Brain microvascular endothelial cell (primary cell): ENCODE measurements at places on chromosomes 4 and X.

- peak; percentile 39 for DNase-seq
These were observed at the start of gene JADE3 for GRCh38 chrX:46912098-46912602. Gene JADE3, plus strand, starts transcription at chrX:46912421. Its CDS starts 72,474 bp downstream, at chrX:46984895.

- no peak for DNase-seq
These were observed 47.7 kb upstream of the SORCS2 start for GRCh38 chr4:7144374-7145290.

DNA sequence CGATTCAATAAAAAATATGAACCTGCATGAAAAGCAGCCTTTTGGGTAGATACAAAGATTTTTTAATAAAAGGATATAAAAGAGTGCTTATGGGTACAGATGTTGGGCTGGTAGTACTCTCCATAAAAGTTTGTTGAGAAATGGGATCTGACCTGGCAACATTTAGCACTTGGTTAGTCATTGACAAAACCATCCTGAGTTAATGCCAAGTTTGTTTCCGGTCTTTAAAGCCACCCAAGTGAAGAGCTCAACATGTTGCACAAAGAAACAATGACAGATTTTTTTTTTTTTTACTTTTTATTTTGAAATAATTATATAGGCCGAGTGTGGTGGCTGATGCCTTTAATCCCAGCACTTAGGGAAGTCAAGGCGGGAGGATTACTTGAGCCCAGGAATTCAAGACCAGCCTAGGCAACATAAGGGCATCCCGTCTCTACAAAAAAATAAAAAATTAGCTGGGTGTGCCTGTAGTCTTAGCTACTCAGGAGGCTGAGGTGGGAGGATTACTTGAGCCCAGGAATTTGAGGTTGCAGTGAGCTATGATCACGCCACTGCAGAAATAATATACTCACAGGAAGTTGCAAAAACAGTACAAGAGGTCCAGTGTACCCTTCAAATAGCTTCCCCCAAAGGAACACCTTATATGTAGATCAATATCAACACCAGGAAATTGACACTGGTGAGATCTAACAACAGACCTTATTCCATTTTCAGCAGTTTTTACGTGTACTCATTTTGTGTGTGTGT, 16.6 kb downstream of the CHST7 start:
- no peak for DNase-seq

DNA sequence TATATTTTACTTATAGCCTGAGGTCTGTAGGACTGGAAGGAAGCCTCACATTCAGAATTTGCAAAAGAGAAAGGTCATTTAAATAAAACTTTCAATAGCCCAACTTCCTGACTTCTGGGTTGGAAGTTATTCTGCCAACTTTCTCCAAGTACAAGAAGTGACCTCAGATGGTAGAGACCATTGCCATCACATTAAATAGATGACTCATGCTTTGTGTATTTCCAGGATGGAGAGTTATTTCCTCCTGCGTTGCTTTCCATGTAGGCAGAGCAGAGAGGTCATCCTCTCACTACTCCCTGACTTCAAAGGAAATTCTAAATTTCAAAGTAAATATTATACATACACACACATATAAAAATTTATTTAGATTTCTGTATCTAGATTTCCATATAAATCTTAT, 73.0 kb upstream of the NR3C2 start:
- peak; percentile 14 for DNase-seq

DNA sequence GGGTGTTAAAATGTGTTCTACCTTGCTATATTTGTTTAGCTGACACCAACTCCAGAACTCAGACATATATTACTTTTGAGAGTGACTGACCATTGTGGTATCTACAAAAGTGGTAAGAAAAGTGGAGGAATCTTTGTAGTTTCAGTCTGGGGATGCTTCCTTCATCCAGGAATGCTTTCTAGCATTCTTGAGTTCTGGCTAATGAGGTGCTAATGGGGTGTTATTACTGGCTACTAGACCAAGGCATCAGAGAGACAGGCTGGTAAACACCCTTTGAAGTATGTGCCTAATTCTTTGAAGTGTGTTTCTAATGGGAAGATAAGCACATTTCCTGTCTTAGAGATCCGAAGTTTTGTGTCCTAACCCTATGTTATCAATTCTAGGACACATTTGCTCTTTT, 310.4 kb downstream of the SPRY1 start:
- DNase-seq = no peak

DNA sequence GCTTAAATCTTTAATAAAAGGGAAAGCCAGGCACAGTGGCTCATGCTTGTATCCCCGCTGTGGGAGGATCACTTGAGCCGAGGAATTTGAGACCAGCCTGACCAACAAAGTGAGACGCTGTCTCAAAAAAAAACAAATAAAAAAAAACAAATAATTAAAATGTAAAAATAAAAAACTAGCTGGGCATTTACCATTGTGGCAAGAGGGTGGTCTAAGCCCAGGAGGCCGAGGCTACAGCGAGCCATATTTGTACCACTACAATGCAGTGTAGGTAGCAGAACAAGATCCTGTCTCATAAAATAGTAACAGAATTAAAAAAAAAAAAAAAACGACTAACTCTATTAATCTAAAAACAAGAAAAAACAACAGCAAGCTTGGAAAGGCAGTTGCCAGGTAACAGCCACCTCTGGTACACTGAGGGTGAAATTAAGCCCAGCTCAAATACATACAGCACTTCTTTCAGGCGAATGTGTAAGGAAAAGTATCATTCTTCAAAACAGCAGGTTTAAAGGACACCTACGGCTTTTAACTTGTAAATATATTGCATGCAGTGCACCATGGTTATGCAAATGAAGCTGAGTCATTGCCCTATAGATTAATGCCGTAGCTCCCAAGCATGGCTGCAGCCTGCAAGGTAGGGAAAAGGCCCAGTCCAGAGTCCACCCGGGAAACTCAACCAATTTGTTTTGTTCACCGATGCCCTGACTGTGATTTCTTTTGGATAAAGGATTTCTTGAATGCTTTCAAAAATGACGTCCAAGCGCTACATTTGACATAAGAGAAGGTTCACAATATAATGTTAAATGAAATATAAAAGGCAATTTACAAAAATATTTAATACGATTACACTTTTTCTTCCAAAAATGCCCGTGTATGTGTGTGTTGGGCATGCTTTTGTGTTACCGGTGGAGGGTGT, 14.5 kb upstream of the TXLNG start:
- peak; percentile 86 for DNase-seq

- DNase-seq = no peak
These were observed 67.9 kb downstream of the FAM114A1 start for GRCh38 chr4:38935391-38936073.

DNA sequence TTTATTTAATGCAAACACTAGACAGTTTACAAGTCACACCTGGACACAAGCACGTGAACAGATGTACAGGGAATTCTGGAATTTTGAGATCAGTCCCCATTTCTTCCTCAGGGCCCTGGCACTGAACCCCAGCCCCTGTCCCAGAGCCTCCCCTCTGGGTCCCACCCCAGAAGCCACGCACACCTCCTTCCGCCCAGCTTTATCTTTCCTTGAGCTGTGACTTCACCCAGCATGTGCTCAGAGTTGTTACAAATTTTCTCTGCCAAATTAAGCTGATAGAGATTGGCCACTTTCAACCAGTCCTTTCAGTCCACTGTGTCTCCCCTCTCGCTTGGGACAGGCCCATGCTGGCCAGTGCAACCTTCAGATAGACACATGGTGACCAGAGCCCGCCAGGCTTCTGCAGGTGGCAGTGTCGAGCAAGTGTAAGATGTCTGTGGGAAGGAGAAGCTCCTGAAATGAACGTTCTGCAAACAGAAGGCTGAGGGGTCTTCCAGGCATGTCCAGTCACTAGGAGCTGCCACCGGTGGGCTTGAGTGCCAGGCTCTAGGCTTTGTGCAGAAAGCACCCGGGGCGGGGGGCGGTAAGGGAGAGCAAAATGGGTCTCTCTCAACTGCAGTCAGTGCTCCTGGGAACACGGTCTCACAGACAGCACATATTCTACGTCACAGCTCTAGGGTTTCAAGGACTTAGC, 73.3 kb downstream of the MTMR1 start:
- DNase-seq = no peak

- no peak for DNase-seq
These were observed 857.4 kb upstream of the HTR2C start for GRCh38 chrX:113726466-113726865.

DNA sequence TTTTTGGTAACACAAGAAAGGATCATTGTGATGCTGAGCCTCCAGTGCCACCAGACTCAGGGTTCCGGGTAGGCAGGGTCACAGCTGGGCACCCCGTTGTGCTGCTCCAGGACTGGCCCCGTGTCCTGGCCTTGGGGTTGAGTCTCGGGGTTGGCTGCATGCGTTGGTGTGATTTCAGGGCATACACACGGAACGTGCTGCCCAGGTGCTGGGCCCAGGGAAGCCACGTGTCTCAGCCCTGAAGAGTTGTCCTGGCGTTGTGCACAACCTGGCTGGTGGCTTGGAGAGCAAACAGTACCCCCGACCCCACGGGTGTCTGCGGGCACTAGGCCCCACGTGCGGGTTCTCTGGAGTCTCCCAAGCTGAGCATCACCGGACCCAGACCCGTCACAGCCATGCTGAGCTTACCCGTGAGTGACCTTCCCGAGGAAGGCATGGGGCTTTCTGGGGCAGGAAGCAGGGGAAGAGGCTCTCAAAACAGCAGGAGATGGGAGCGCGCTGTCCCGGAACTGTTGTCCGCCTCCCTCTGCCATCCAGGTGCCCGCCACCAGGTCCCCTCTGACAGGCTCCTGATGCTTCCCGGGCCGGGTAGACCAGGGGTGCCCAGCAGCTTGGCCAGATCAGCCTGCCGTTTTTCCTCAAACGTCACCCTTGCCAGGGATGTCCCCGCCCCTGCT, 66.1 kb upstream of the ENPP6 start:
- DNase-seq = no peak

DNA sequence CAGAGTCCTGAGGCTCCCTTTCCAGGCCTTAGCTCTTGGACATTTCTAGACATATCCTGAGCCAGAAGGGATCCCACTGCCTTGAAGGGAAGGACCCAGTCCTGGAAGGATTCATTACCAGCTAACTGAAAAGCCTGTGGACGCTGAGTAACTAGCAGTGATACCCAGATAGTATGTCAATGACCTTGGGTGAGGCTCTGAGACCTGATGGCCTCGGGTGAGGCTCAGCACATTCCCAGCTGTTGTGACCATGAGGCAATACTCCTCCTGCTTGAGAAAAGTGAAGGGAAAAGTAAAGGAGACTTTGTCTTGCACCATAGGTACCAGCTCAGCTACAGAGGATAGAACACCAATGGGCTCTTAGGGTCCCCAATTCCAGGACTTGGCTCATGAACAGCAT, 268.1 kb downstream of the DKK2 start:
- no peak for DNase-seq

DNA sequence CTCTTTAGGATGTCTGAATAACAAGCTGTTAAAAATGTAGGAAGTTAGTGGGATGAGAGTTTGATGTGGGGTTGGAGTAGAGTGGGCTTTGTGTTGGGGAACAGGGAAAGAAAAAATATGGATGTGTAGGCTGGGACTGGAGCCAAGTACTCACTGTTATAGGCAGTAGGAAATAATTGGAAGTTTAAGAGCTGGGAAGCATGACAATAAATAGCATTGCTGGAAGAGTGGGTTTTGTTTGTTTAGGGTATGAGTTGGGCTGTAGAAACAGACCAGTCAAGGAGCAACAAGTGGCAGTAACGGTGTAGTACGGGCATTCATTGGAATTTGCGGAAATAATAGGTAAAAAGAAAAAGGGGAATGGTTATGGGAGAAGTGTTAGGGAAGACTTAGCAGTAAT, 81.6 kb downstream of the KDM6A start:
- no peak for DNase-seq

DNA sequence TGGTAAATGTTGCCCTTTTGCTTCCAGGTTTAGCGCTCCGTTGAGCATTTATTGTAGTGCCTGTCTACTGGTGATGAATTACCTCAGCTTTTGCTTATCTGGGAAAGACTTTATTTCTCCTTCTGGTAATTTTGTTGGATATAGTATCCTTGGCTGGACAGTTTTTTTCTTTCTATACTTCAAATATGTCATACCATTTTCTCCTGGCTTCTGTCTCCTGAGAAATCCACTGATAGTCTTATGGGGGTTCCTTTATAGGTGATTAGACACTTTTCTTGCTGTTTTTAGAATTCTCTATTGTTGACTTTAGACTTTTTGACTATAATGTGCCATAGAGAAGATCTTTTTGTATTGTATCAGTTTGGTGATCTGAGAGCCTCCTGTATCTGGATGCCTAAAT, 73.5 kb downstream of the ARFIP1 start:
- no peak for DNase-seq

GRCh38 chrX:84186603-84187532, 1.1 kb downstream of the RPS6KA6 start:
- DNase-seq = no peak

DNA sequence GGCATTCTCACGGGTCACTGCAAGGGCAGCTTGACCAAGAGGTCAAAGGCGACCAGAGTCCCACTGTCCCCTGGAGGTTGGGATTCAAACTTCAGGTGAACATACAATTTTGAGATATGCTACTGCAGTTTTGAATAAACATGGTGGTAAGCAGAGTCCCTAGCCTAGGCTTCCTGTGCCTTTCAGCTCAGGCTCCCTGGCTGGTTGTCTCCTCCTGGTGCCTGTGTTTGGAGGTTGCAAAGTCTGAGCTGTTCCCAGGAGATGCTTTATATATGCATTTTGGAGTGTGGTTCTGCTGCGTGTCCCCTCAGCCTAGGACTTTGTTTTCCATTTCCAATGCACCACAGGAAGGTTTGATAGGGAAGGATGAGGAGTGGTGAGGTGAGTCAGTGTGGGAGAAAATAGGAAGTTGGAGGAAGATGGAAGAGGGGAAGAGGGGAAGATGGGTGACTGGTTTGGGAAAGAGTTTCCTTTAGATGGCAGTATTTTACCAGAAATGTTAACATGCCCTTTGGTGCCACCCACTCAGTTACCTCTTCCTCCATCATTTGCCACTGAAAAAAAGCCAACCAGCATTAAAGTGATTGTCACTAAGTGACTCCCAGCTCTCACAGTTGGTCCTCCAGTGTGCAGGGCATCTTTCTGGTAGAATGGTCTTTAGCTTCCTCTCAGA, 211.7 kb upstream of the AGTR2 start:
- DNase-seq = no peak

GRCh38 chrX:79182071-79182470, 37.6 kb downstream of the GPR174 start:
- no peak for DNase-seq

GRCh38 chr4:169089004-169089403, 78.9 kb upstream of the CBR4 start:
- DNase-seq = no peak

DNA sequence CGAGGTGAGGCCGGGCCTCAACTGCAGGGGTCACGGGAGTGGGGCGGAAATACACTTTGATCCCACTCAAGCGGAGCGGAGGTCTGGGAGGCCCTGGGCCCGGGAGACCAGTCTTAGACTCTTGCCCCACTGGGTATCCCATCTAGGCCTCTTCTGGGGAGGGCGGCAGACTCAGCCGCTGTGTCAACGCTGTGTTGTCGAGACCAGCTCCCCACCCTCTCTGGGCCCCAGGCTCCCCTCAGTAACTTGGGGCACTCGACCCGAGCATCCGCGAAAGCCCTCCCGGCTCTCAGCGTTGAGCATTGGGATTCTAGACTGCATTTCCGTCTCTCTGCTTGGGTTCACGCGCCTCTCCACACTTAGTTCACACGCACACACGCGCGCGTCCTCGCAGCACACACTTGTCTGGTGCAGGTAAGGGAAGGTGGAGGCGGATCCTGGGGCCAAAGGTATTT, 1.7 kb downstream of the NKX3-2 start:
- DNase-seq = no peak

GRCh38 chr4:144174401-144175067, 34.0 kb upstream of the GYPA start:
- DNase-seq = peak; percentile 49
